ENCODE measurements at places on chromosomes 6 and 20.

DNA sequence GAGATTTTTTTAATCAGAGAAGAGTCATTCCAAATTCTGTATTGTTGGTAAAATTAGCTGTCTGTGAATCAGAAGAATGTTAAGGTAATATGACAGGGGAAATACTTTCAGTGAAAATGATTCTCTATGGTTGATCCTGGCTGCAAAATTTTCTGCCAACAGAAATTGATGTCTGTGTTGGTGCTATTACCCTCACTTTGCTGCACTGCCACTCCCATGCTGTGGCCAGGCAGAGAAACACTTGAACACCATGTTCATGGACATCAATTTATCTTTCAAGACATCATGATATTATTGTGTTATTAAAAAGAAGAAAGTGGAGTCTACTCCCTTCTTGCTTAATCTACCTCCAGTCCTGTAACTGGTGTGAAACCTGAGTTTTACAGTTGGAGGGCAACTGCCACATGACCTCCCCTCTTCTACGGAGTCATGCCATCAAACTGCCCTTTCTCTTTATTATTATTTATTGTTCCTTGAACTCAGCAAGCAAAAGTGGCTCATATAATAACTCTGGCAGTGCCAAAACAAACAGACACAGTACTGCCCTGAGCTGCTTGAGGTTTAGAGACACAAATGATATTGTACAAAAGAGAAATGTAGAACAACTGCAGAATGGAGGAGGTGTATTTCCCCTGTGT, 288.0 kb upstream of the JAG1 start:
- no peak for DNase-seq

- DNase-seq = no peak
Measured at GRCh38 chr6:122069932-122070331, 329.5 kb upstream of the HSF2 start.

GRCh38 chr6:166306378-166307081, 1.7 kb downstream of the PRR18 start:
- no peak for DNase-seq

- no peak for DNase-seq
Measured at GRCh38 chr20:20930500-20930899, 175.7 kb downstream of the LINC00237 start.

DNA sequence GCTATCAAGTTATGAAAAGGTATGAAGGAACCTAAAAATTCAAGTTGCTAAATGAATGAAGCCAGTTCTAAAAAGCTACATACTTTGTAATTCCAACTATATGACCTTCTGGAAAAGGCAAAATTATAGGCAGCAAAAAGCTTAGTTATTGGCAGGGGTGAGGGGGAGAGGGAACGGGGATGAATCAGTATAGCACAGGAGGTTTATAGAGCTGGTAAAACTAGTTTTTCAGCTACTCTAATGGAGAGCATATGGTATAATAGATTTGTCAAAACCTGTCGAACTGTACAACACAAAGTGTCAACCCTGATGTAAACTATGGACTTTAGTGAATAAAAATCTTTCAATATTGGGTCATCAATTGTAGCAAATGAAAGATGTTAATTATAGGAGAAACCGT, 18.7 kb downstream of the MANEA start:
- no peak for DNase-seq

DNA sequence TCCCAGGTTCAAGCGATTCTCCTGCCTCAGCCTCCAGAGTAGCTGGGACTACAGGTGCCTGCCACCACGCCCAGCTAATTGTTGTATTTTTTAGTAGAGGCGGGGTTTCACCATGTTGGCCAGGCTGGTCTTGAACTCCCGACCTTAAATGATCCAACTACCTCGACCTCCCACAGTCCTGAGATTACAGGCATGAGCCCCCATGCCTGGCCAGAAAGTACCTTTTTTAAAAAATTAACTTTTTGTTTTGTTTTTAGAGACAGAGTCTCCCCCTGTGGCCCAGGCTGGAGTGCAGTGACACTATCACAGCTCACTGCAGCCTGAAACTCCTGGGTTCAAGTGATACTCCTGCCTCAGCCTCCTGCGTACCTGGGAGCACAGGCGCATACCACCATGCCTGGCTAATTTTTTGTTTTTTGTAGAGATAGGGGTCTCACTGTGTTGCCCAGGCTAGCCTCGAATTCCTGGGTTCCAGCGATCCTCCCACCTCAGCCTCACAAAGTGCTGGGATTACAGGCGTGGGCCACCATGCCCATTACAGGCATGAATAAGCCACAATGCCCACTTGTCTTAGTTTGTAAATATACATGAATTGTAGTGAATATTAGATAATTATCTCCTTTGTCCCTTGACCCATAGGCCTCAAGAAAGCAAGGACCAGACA, 17.4 kb upstream of the EEF1A1 start:
- no peak for DNase-seq

- no peak for DNase-seq
Measured at GRCh38 chr6:78947529-78947928, 80.2 kb downstream of the IRAK1BP1 start.

GRCh38 chr6:150220634-150221551, 78.0 kb downstream of the PPP1R14C start:
- DNase-seq = no peak

GRCh38 chr20:22366631-22367030, 217.7 kb downstream of the FOXA2 start:
- DNase-seq = no peak

GRCh38 chr20:48238781-48239180, 453.5 kb upstream of the SULF2 start:
- DNase-seq = peak; percentile 31

DNA sequence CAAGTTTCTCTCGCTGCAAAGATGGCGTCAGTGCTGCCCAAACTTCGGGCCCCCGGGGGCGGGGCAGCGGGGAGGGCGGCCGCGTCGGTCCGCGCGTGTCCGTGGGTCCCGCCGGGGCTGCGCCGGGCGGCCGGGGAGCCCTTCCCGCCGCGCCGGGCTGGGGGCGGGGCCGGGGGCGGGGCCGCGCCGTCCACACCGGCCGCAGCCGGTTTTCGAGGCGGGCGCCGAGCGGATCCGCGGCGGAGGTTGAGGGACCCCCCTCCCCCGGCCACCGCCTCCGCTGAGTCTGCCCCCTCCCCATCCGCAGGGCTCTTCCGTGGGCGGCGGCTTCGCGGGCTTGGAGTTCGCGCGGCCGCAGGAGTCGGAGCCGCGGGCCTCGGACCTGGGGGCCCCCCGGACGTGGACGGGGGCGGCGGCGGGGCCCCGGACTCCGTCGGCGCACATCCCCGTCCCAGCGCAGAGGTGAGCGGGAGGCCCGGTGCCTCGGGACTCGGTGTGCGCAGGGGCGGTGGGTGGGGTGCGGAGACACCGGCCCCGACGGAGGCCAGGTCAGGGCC, 572 bp downstream of the SLC2A4RG start:
- DNase-seq = peak; percentile 45

DNA sequence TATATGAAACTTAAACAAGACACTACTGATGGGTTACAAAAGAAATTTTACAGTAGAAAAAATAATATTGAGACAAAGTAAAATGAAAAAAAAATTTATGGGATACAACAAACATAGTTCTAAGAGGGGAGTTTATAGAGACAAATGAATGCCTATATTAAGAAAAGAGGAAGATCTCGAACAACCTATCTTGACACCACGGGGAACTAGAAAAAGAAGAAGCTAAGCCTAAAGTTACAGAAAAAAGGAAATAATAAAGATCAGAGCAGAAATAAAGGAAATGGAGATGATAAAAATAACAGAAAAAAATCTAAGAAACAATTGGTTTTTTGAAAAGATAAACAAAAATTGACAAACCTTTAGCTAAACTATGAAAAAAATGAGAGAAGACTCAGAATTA, 9.1 kb upstream of the ECHDC1 start:
- no peak for DNase-seq

DNA sequence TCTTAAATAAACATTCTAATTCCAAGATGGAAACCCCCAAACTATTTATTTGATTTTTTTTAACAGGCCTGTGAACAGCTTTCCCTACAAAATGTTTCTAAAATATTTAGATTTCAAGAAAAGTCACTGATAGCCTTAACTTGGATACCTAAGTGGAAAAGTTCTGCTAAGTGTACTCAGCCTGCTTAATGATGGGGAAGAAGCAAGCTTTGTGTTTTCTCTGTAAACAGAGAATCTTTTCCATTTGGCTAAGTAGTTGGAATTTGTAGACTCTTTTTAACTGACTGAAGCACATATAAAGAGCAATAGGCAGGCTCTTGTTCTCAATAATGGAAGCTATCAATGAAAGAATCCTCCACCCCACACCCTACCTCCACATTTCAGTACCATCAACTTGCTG, 108.2 kb downstream of the KIF6 start:
- no peak for DNase-seq

DNA sequence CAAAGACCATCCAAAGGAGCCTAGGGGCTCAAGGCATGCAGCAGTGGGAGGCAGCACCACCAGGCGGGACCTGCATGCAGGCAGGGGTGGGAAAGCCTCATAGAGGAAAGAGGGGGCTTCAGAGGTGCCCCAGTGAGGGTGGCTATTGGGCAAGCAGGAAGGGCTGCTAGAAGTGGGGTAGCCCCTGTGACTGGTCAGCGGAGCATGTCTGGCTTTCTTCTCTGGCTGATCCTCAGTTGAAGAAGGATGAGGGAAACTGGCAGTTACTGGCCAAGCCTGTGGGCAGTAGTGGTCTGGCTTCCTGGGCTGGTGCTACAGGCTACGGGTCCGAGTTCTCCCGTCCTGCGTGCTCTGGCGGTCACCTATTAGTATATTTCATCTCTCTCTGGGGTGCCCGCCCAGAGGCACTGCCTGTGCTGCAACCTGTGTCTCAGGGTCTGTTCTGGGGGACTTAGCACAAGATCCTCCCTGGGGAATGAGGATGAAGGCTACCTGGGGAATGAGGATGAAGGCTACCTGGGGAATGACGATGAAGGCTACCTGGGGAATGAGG, 35.9 kb upstream of the CST7 start:
- DNase-seq = no peak

- no peak for DNase-seq
Measured at GRCh38 chr6:75935473-75935793, 137.0 kb downstream of the IMPG1 start.

DNA sequence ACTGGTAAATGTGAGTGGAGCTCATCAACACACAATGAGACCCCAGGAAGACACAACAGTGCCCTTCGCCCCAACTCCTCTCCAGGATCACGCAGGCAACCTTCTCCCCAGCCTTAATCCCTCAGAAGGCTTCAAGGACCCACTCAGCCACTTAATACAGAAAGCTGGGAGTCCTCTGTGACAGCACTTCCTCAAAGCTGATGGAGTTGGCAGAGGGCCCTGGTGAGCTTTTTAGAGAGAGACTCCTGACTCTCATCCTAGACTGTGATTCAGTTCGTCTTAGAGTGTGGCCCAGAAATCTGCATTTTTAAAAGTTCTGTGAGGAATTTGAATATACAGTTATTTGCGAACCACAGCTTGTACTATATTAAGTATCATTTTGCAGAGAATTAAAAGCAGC, 187.7 kb downstream of the UST start:
- DNase-seq = peak; percentile 56

DNA sequence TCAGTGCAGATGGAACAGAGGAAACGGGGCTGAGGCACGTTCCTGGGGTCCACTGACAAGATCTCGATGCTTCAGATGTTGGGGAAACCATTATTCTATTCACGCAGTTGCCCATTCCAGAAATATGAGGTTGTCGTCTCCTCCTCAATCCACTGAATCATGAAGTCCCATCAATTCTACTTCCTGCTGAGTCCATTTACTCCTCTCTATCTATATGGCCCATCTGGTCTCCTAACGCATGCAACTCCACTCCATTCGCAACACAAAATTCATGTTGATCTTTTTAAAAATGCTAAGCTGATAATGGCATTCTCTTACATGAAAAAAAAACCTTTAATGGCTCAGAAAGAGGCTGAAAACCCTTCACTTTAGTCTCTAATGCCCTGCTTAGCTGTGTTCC, 37.5 kb downstream of the MAP3K5 start:
- no peak for DNase-seq

DNA sequence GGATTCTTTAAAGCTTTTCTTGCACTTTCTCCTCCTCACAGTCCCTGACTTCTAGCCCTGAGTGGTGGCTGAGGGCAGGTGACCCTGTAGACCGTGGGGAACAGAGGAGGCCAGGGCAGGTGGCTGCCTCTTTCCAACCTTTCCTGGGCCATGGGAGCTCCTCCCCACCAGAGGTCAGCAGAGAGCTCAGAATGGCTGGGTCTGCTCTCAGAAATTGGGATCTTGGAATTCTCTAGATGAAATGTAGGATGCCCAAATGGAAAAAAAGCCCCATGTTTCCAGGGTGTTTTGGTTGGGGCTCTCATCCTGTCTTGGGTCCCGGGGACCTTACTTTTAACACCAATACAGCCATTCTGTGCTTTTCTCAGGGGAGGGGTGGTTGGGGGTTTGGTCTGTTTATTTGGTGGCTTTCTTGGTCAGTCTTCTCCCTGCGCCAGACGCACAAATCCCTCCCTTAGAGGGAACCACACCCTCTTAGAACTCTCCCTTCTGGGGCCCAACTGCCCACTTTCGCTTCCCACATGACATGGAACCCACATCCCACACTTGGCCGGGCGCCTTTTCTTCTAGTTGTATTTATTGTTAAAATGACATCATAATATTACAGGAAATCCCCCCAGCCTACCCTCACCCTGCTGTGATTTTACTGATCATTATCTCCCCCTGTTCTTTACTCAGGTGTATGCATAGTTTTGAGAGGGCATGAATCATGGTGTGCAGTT, 17.9 kb downstream of the GNAS start:
- peak; percentile 54 for DNase-seq

DNA sequence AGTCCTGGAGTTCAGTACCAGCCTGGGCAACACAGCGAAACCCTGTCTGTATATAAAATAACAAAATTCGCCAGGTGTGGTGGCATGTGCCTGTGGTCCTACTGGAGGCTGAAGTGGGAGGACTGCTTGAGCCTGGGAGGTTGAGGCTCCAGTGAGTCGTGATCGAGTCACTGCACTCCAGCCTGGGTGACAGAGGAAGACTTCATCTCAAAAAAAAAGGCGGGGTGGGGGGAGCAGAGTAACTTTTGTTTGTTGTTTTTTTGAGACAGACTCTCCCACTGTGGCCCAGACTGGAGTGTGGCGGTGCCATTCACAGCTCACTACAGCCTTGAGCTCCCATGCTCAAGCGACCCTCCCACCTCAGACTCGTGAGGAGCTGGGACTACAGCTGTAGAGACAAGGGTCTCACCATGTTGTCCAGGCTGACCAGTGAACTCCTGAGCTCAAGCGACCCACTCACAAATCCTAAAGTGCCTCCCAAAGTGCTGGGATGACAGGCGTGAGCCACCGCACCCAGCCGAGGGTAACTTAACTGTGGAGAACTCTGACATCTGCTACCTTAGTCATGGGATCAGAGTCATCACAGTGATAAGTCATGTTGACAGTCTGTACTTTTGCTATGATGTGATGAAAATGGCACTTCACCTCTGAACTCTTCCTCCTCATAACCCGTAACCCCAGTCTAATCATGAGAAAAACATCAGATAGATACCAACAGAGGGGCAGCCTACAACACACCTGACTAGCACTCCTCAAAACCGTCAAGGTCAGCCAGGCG, 16.5 kb downstream of the PEDS1 start:
- DNase-seq = no peak

GRCh38 chr6:42961020-42961470, 491 bp downstream of the GNMT start:
- DNase-seq = no peak
